ENCODE measurements at places on chromosomes 11 and 22.

DNA sequence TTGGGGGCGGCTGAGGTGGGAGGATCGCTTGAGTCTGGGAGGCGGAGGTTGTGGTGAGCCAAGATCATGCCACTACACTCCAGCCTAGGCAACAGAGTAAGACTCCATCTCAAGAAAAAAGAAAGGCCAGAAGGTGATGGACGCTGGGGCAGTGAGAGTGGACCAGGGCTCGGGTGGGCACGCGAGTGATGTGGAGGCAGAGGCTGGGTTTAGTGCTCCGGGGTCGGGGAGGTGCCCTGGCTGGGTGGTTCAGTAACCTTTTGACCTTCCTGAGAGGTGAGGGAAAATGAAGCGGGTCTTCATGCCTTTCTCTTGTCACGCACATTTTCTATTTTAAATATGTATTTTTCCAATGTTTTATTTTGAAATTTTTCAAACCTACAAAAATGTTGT, 45.1 kb downstream of the ST14 start:
- DNase-seq: no peak

GRCh38 chr11:134008634-134009071, 51.9 kb upstream of the IGSF9B start:
- no peak for DNase-seq

- DNase-seq: no peak
These were observed 28.0 kb upstream of the LMO1 start for GRCh38 chr11:8291421-8292350.

DNA sequence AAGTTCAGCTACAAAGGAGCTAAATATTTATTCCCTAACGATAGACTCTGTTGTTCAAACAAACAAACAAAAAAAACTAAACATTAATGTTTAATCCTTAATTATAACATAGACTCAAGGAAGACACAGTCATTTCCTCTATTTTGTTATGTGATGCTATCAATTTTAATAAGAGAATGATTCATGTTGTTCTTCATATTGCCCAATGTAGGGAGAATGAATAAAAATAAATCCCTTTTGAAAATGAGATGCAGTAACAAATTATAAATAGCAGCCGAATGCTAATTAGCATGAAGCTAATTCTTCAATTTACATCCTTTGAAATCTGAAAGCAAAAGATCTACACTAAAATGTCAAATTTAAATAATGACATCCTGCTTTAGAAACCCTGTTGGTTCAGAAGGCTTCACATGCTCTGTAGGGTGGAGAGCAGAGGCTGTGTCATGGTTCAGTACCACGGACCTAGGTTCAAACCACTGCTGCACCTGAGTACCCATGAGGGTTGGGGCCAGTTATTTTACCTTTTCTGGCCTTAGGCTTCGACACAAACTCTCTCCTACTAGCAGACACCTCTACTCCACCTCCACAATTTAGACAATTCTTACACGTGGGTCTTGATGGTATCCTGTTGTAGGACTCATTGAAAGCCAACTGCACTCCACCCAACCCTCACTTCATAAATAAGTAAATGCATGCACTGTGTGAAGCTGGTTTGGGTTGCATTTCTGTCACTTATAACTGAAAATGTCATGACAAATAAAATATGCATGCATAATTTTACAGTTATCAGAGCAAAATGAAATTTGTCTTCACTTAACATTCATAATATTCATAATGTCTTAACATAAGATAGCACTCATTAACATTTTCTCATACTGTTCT, 89.0 kb downstream of the RRAS2 start:
- no peak for DNase-seq

DNA sequence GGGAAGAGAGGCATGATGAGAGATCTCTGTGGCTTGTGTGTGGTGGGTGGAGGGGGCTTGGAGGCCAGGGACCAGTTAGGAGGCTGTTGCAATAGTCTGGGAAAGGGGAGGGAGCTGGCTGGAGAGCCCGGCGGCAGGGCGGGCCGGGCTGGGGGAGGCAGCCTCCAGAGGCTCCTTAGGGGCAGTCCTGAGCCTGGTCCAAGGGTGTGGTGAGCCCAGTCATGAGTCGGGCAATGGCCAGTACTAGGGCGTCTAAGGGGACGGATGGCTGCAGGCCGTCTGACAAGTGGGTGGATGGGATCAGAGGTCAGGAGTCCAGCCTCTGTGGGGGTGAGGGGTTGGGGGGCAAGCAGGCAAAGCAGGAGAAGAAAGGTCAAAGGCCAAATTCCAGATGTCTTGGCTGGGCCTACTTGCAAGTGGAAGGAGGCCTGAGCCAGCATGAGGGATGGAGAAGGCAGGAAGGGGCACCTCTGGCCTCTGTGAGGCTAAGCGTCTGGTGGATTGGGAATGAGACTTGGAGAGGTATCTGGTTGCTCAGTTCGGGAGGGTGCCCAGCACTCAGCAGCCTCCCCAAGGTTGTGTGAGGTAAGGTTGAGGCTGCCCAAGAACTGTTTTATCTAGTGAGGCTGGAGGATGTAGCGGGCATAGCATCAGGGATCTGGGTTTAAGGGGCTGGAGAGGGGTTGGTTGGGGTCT, 6.0 kb upstream of the CD248 start:
- no peak for DNase-seq

Measured in kidney (tissue), 22 donors.